HT1080 (cell line): ENCODE measurements at places on chromosomes 7 and 10. TPM values are rescaled to one million over a fixed set of nuclear protein-coding genes. Genes with fewer than 3 reads are reported as not detected.

DNA sequence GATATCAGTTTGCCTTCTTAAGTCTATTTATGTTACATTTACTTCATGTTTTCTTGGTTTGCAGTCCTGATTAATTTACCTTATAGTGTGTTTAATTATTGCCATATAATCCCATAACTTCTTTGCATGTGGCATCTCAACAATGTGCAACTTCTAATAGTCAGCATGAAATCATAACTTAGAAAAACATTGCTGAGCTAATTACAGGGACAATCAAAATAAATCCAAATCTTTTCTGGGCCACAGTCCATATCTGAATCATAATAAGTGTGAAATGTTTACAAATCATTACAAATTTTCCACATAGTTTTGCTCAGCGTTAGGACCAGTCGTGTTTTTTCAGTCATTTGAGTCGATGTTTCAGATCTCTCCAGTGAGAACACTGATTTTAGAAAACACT lies 29.1 kb upstream of the CABCOCO1 start:
- DNase-seq: no peak

GRCh38 chr10:101301111-101301731 lies 52.7 kb upstream of the BTRC start:
- peak; percentile 44 for DNase-seq

- peak; percentile 3 for DNase-seq
Measured at GRCh38 chr7:112302566-112302965, 96.1 kb downstream of the ZNF277 start.

GRCh38 chr10:23786594-23786993 lies 347.7 kb downstream of the OTUD1 start:
- no peak for DNase-seq

DNA sequence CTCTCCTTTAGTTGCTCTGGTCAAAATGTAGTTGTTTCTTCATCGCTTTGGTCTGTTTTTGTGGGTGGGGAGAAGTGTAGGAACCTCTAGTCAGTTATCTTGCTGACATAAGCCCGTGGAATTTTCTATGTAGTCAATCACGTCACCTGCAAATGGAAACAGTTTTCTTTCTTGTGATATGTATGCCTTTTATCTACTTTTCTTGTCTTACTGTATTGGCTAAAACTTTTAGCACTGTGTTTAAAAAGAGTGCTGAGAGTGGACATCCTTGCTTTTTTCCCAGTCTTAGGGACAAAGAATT lies 42.3 kb downstream of the AKR1E2 start:
- no peak for DNase-seq

DNA sequence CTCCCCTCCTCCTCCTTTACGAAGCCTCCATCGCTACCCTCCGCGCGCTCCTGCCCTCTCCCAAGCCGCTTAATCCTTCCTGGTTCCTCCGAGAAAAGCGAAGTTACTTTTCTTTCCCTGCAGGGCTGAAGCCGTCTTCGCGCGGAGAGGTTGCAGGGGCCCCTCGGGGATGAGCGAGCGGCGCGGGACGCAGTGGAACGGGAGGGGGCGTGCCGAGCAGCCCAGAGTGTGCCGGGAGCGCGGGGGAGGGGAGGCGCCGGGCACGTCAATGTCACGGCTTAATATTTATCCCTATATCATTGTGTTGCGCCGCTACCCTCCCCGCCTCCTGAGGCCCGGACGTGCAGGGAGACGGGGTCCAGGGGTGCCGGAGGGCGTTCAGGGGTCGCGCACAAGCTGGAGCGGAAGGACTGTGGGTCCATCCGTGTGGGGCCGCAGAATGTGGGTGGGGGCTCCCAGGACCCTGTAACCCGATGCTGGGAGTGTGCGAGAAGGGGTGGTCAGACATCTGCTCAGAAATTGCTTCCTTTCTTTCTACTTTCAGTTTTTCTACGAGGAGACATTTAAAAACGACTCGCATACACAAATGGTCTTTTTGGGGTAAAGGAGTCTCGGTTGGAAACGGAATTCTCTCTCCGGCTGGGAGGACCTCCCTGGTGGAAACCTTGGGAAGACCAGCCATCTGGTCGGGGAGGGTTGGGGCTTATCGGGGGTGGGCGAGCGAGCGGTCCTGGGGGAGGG lies 2.4 kb downstream of the CDK6 start:
- peak; percentile 77 for DNase-seq

DNA sequence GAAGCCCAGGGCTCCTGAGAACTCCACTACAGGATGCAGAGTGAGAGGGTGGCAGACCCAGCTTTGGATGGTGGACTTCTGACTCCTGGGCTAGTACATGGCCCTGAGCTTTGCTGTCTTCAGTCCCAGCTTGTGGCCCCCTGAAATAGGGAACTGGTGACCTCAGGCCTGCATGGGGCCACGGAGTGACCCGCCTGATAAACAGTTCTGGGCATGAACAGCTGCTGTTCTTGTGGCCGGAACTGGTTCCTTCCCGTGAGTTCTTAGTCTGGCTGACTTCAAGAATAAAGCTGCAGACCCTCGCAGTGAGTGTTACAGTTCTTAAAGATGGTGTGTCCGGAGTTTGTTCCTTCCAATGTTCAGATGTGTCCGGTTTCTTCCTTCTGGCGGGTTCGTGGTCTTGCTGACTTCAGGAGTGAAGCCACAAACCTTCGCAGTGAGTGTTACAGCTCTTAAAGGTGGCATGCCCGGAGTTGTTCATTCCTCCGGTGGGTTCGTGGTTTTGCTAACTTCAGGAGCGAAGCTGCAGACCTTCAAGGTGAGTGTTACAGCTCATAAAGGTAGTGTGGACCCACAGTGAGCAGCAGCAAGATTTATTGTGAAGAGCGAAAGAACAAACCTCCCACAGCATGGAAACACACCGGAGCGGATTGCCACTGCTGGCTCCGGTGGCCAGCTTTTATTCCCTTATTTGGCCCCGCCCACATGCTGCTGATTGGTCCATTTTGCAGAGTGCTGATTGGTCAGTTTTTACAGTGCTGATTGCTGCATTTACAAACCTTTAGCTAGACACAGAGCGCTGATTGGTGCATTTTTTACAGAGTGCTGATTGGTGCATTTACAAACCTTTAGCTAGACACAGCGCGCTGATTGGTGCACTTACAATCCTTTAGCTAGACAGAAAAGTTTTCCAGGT lies 268.0 kb downstream of the ZEB1 start:
- no peak for DNase-seq

DNA sequence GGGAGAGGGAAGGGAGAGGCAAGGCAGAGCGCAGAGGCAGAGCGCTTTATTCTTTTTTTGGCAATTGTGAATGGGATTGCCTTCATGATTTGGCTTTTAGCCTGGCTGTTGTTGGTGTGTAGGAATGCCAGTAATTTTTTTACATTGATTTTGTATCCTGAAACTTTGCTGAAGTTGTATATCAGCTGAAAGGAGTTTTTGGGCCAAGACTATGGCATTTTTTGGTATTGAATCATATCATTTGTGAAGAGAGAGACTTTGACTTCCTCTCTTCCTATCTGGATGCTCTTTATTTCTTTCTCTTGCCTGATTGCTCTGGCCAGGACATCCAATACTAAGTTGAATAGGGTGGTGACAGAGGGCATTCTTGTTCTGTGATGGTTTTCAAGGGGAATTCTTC lies 291.3 kb downstream of the REEP3 start:
- no peak for DNase-seq

- DNase-seq: no peak
Measured at GRCh38 chr7:30176463-30177109, 41.8 kb downstream of the MTURN start.

DNA sequence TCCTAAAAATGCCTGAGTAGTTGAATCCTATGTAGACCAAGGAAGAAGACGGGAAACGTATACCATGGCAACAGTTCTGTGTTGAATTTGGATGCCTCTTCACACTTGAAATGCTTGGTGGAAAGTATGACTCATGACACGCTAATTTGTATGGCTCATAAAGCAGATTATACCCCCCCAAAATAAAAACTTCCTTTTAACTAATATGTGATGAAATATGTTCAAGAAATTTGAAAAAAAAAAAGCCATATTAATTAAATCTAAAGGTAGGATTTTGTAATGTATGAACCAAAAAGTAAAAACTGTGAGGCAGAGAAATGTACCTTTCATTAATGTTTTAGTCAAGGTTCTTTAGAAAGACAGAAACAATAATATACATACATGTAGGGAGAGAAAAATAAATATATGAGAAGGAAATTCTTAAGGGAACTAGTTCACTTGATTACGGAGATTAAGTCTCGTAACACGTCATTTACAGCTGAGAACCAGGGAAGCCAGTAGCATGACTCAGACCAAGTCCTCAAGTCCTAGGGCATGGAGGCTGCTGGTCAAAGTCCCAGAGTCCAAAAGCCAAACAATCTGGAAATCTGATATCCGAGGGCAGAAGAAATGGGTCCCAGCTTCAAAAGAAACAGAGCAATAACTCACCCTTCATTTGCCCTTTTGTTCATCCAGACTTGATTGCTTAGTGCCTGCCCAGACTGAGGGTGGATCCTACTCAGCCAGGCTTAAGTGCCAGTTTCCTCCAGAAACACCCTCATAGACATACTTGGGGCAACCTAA lies 485.1 kb downstream of the SEMA3D start:
- peak; percentile 81 for DNase-seq

DNA sequence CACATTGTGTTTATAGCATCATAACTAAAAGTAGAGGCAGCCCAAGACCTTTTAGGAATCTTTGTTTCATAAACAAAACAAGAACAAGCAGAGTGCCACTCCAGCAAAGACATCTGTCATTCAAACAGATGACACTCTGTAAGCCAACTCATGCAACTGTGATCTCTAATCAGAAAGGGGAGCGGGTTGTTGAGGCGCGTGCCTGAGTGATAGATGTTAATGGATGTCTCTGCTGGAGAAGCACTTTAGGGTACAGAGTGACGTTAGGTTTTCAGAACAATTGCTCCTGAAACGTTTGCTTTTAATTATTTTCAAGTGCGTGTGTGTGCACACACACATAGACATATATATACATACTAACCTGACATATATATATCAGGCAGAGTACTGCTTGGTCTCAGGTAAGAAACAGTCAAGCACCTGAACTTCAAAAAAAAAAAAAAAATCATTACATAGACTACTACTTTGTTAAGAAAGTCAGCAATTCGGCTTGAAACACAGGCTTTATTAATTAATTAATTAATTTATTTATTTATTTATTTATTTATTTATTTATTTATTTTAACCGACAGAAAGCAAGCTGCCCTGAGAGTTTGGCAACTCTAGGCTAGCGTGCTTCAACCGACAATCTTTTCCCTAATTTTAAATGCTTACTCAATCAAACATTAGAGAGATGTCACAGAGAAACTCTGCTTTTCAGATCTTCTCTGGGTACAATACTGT lies 109.1 kb downstream of the POU6F2 start:
- DNase-seq: no peak

GRCh38 chr10:90289037-90289436 lies 568.8 kb downstream of the HTR7 start:
- DNase-seq: peak; percentile 70

DNA sequence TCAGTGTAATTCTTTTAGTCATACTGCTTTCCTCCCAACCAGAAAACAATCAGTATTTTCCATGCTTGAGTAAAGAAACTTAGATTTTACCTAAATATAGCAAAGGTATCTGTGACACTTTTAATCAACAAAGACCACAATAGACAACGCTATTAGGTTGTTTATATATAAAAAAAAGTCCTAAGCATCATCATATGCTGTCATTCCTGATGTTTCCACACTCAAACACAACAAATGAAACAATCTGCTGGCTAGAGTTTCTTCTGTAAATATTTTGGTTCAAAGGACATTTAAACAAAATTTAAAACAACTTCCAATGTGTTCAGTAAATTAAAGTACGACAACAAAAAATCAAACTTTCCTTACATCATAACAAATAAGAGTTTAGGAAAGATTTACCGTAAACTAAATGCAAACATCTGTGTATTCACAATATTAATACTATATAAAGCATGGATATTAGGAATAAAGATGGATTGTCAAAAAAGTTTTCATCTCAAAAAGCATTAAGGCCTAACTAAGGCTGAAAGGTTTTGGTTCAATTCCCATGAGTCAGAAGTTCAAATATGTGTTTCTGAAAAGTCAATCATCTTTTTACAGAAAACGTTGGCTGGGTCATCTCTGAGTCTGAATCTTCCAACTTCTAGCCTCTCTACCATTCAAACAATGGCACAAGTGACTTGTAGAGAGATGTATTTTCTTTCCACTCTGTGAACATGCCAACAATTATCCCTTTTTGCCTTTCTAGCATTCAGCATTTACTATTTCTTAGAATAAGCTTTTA lies 157.1 kb downstream of the CRPPA start:
- DNase-seq: no peak

GRCh38 chr10:89327803-89328441 lies at the start of gene IFIT3:
Gene IFIT3, plus strand, starts transcription at chr10:89327997. Its CDS starts 77 bp downstream, at chr10:89328074.
- peak; percentile 89 for DNase-seq

DNA sequence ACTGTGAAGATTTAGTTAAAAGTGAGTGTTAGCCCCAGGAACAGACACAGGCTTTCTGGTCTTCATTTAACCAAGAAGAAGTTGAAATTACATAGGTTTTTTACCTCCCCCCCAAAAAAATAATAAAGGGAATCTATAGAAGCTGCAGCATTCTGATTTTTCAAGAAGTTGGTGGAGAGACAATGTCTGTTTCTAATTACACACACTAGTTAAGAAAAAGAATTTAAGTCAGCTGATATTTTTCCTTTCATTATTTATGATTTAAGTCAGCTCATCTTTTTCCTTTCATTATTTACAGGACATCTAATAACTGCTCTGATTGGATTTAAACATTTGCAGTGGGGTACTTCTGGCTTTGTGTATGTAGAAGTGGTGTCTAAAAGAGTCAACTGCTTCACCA lies 201.4 kb upstream of the NRP1 start:
- no peak for DNase-seq

- peak; percentile 34 for DNase-seq
Measured at GRCh38 chr10:23095966-23096801, 805 bp downstream of the MSRB2 start.

- no peak for DNase-seq
Measured at GRCh38 chr10:299969-300368, 164.7 kb downstream of the ZMYND11 start.

GRCh38 chr7:157622408-157623205 lies 285.8 kb downstream of the DNAJB6 start:
- DNase-seq: no peak

GRCh38 chr7:138029126-138029525 lies 27.2 kb upstream of the CREB3L2 start:
- no peak for DNase-seq

Gene PRKCQ
- total RNA-seq: 0.16 and 0.33 TPM in 2 replicates

Gene ARHGAP12
- 23.2 and 27.9 TPM in 2 replicates for total RNA-seq

Gene STEAP1
- total RNA-seq: 34.7 and 50.3 TPM in 2 replicates

Gene SDK1
- total RNA-seq: 1.2 and 1.6 TPM in 2 replicates

Gene ANXA8
- 0.23 and 0.88 TPM in 2 replicates for total RNA-seq

Gene WNT8B
- not detected in 2 replicates for total RNA-seq

Gene ZNRF2
- 5.1 and 9.2 TPM in 2 replicates for total RNA-seq

Gene NAT16
- not detected in 2 replicates for total RNA-seq

Gene IFIT1
- 3.2 and 3.5 TPM in 2 replicates for total RNA-seq

Gene LDB3
- total RNA-seq: not detected in 2 replicates

Gene TBC1D12
- 4.6 and 4.8 TPM in 2 replicates for total RNA-seq

Gene CASP2
- 7.0 and 12.6 TPM in 2 replicates for total RNA-seq

Gene ZNF775
- 7.2 and 8.2 TPM in 2 replicates for total RNA-seq
